Activated naive CD8-positive, alpha-beta T cell treated with anti-CD3 and anti-CD28 coated beads, Interleukin-2, amount 10 ng/mL, durations not matched to agents 7 days and 5 days (primary cell): ENCODE measurements at places on chromosomes 12 and 14. TPM values are rescaled to one million over a fixed set of nuclear protein-coding genes. Genes with fewer than 3 reads are reported as not detected.

GPR84 gene
- total RNA-seq: 0.39 TPM

TTC7B gene
- 6.6 TPM for total RNA-seq

DNA sequence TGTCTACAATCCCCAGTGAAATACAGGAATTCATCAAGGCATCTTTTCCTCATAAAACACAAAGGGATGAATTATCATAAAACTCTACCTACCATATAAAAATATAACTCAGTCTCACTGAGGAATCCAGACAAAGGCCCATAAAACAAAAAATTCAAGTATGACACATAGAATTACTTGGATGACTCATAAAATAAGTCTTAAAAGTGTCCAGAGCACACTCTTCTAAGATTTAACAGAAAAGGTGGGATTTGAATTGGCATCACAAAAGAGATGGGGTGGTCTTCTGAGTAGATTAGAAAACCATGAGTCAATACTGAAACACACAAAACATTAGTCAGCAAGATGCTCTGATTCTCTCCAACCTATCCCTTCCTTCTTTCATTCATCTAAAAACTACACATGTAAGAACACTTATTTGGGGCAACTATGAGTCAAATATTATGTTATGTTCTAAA, 202.7 kb upstream of the GARIN6 start:
- H3K4me3 ChIP-seq: no peak overlapping the region
- no peaks in the 10 kb centered on the region for H3K27me3 ChIP-seq
- no peaks in the 10 kb centered on the region for H3K36me3 ChIP-seq
- DNase-seq: no peak

DNA sequence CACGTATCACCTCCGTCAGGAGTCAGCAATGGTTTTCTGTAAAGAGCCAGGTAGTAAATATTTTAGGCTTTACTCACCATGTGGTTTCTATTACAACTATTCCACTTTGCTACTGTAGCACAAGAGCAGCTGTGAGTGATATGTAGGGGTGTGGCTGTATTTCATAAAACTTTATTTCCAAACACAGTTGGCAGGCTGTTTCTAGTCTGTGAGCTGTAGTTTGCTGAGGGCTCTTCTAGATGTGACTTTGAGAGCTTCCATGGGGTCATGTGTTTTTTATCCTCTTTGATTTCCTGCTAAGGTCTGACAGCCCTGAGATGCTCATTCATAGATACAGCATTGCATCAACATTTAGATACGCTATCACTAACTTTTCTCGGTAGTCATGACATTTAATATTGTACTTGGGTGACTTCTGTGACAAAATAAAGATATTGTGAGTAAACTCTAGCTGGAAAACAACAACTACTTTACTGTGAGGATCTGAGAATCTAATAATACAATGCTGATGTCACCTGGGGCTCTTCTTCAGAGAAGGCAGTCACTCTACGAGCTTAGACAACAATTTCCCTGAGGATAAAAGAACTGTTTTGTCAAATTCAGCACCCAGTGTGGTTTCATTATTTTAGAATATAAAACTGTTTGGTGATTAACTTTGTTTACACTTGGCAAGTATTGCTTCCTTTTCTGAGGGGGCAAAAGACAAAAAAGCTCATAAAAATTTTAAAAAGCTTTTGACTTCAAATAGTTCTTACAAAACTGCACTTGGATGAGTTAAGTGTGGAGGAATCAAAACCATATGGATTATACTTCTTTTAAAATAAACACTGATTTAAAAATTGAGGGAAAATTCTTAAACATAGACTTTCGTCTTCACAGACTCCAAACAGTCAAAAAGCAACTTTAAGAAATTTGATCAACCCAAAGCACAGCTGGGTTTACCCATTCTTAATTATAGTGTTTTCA, 231.2 kb upstream of the DCN start:
- no peak for DNase-seq
- H3K27ac ChIP-seq: no peak overlapping the region
- no peaks in the 10 kb centered on the region for H3K27me3 ChIP-seq
- no peaks in the 10 kb centered on the region for H3K36me3 ChIP-seq
- no peaks in the 10 kb centered on the region for H3K4me1 ChIP-seq

- H3K27ac ChIP-seq: no peak overlapping the region
- H3K27me3 ChIP-seq: no peaks in the 10 kb centered on the region
- no peaks in the 10 kb centered on the region for H3K36me3 ChIP-seq
These were observed 189.7 kb downstream of the TTC7B start for GRCh38 chr14:90626550-90626949.

- no peaks in the 10 kb centered on the region for H3K4me1 ChIP-seq
- no peak overlapping the region for H3K27ac ChIP-seq
- DNase-seq: no peak
- H3K36me3 ChIP-seq: no peaks in the 10 kb centered on the region
- H3K4me3 ChIP-seq: no peak overlapping the region
These were observed 301.6 kb upstream of the SLC16A7 start for GRCh38 chr12:59294221-59294620.

DNA sequence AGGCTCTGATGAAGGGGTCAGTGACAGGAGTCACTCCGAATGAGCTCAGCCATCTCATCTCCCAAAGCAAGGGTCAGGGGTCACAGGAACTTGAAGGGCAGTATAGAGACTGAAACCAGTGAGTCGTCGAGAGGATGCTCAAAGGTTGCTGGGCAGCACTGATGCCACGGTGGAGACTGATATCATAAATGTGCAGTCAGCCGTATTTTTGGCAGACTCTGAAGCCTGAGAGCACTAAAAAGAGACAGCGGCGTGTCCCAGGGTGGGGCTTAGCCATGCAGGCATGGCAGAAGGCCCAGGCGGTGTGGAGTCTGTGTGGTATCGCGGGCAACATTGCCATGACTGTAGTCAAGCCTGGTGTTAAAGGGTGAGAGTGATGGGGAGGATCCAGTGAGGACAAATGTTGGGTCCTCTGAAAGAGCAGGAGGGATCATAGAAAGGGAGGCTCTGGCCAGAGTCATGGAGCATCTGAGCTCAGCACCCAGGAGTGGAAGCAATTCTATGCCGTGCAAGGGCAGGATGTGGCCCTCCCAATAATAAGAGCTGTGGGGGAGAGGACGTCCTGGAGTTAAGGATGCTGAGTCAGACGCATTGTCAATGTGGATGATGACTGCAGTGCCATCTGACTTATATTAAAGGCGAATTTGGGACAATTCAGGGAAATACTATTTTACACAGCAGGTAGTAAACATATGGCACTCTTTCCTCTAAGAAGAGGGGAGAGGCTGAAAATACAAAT, 241.2 kb upstream of the FKBP4 start:
- peaks cover 7% of the 10 kb centered on the region for H3K27me3 ChIP-seq
- no peak overlapping the region for H3K4me3 ChIP-seq
- H3K4me1 ChIP-seq: no peaks in the 10 kb centered on the region
- no peak for DNase-seq
- H3K36me3 ChIP-seq: no peaks in the 10 kb centered on the region

TMEM119 gene
- 0.48 TPM for total RNA-seq

DNA sequence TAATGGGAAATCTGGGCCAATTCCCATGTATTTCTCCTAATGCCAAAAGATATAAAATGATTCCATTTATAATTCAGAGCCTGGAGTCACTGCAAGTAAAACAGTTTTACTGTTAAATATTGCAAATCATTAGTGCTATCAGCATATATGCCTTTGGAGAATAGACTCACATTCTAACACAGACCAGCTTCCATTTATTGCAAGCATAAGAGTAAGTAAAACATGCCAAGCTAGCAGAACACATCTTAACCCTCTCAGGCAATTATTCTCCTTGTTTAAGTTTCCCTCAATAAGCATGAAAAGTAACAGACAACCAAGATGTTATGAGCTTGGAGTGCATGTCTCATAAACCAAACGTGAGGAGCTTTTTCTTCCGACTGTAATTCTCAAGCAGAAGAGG, 173.9 kb upstream of the GRIP1 start:
- no peak for DNase-seq
- peaks cover 2% of the 10 kb centered on the region for H3K36me3 ChIP-seq
- no peaks in the 10 kb centered on the region for H3K27me3 ChIP-seq
- no peak overlapping the region for H3K4me3 ChIP-seq
- H3K4me1 ChIP-seq: peaks cover 5% of the 10 kb centered on the region
- no peak overlapping the region for H3K27ac ChIP-seq

GLT1D1 gene
- total RNA-seq: not detected

DNA sequence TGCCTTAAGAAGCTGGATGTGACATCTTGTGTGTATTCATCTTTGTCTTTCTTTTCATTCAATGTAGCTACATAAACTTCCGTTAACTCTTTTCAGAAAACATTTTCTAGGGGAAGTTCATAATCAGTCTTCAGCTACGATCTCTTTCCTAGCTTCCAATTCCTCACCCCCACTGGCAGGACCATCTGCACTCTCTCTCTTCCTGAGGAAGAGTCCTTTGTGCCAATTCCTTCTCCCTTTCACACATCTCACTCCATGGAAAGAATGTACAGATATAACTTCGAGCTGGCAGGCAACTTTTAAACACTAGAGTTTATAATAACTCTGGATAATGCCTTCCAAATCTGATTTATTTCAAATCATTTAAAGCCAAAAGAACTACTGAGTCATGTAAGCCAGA, 495.7 kb downstream of the GALC start:
- no peak overlapping the region for H3K4me3 ChIP-seq
- no peaks in the 10 kb centered on the region for H3K27me3 ChIP-seq
- no peak overlapping the region for H3K27ac ChIP-seq
- no peaks in the 10 kb centered on the region for H3K36me3 ChIP-seq

GRCh38 chr12:18737819-18738218, at the start of the genes CAPZA3 and PLCZ1:
TSS of gene CAPZA3 (plus strand) at chr12:18738119. CDS start at chr12:18738269, 150 bp downstream.
TSS of gene PLCZ1 (minus strand) at chr12:18738012. CDS start at chr12:18737371, 641 bp downstream.
- no peaks in the 10 kb centered on the region for H3K27me3 ChIP-seq
- H3K27ac ChIP-seq: no peak within 1 kb of the TSS

CISTR gene
- total RNA-seq: not detected

GRCh38 chr12:108807996-108808769, 49.2 kb downstream of the SSH1 start:
- H3K27ac ChIP-seq: no peak overlapping the region
- H3K27me3 ChIP-seq: no peaks in the 10 kb centered on the region
- peaks cover 6% of the 10 kb centered on the region for H3K4me1 ChIP-seq
- no peak overlapping the region for H3K4me3 ChIP-seq
- DNase-seq: no peak

NFE2 gene
- total RNA-seq: not detected

DNA sequence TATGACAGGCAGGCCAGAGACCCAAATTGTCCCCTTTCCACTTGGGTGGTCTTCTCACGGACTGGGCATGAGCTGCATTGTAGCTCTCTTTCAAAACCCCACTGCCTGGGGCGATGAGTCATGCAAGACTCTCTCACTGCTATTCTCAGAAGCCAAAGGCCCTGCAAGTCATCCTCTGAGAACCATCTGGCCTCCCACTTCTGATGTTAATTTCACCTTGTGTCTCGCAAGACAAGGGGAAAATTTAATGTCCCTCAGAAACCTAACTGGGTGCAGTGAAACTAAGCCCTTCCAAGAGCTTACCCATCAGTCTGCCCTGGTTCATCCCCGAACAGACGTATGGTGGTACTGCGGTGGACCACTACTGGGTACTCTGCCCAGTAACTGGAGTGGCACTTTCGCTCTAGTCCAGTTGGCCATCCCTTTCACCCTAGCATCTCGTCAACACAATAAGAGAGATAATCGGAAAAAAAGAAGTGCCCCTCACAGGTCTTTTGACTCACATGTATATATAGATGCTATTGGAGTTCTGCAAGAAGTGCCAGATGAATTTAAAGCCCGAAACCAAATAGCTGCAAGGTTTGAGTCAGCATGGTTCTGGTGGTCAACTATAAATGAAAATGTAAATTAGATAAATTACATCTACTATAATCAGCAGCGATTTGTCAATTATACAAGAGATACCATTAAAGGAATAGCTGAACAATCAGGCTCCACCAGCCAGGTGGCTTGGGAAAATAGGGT, 31.3 kb upstream of the LALBA start:
- DNase-seq: no peak
- peaks cover 2% of the 10 kb centered on the region for H3K4me1 ChIP-seq
- H3K27ac ChIP-seq: no peak overlapping the region
- H3K27me3 ChIP-seq: peaks cover 7% of the 10 kb centered on the region

DNA sequence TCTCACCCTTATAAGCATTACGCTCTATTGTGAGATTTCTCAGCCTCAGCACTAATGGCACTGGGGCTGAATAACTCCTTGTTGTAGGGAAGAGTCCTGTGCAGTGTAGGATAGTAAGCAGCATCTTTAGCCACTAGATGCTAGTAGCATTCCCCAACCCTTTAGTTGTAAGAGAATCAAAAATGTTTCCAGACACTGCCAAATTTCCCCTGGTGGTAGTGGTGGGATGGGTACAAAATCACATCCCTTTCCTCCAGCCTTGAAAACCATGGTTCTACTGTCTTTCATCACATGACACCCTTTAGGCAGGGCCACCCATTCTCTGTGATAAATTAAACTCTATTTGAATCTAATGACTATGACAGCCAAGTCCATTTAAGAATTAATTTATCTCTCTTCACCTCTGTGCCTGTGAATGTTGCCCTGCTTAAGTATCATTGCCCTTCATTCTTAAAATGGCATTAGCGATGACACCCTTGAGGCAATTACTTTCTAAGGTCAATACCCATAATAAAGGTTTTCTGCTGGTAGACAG, 199.4 kb downstream of the ANO4 start:
- no peak overlapping the region for H3K4me3 ChIP-seq
- H3K27me3 ChIP-seq: no peaks in the 10 kb centered on the region
- H3K4me1 ChIP-seq: no peaks in the 10 kb centered on the region
- H3K36me3 ChIP-seq: no peaks in the 10 kb centered on the region
- no peak overlapping the region for H3K27ac ChIP-seq

DNA sequence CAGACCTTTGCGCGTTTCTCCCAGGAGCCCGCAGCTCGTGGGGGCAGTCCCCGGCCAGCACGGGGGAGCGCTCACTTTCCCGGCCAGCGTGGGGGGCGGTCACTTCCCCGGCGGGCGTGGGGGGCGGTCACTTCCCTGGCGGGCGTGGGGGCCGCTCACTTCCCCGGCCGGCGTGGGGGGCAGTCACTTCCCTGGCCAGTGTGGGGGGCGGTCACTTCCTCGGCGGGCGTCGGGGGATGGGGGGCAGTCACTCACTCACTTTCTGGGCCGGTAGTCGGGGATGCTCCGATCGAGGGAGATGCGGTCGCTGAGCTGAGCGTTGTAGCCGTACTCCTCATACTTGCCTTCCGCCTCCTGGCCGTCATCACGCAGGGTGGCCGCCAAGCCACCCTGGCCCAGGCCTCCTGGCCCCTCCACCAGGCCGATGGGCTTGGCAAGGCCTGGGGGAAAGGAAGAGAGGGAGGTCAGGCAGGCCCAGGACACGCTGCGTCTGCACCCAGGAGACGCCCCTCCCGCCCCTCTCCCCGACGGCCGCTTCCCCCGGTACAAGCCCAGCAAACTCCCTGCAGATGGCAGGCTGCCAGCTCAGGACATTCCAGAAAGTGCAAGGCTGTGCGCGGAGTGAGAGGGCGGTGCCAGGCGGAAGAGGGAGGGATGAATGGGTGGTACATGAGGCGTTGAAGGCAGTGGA, 43.3 kb downstream of the GALNT9 start:
- no peak for DNase-seq
- no peak overlapping the region for H3K4me3 ChIP-seq
- H3K27ac ChIP-seq: no peak overlapping the region
- peaks cover 6% of the 10 kb centered on the region for H3K4me1 ChIP-seq

- H3K4me1 ChIP-seq: no peaks in the 10 kb centered on the region
- H3K27me3 ChIP-seq: no peaks in the 10 kb centered on the region
- H3K27ac ChIP-seq: no peak overlapping the region
- H3K4me3 ChIP-seq: peak overlapping the region; percentile 66
These were observed 322.9 kb downstream of the DAD1 start for GRCh38 chr14:22266142-22266442.
